ENCODE measurements at places on chromosomes 12 and 14. TPM values are rescaled to one million over a fixed set of nuclear protein-coding genes. Genes with fewer than 3 reads are reported as not detected.

DNA sequence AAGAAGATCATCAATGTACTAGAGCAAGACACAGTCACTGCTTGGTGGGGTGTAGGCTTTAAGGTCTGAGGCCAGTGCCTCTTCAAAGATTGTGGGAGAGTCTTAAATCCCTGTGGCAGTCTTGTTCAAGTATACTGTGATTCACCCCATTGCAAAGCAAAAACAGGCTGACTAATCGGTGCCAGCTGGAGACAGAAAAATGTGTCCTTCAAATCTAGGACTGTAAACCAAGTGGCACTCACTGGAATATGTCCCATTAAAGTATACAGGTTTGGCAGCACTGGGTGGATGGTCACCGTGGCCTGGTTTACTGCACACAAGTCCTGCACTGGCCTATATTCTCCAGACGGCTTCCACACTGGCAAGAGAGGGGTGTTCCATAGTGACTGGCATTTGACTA lies 1315.3 kb downstream of the TMEM121 start:
- DNase-seq = no peak

- no peak for DNase-seq
Observed at GRCh38 chr14:30678926-30679431, 56.9 kb downstream of the SCFD1 start.

GRCh38 chr12:89697296-89697695 lies 11.3 kb downstream of the ATP2B1 start:
- DNase-seq = no peak

DNA sequence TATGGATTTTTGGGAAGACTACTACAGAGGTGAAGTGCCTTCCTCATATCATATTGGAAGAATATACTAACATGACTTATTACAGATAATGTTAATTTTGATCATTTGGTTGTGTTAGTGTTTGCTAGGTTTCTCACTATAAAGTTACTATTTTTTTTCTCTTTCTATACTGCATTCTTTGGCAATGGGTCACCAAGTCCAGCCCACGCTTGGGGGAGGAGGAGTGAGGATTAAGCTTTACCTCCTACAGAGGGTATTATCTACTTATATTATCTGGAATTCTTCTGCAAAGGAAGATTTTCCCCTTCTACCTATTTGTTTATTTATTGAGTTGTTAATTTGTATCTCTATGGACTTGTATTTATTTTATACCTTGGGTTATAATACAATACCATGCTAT lies 31.5 kb downstream of the SCN8A start:
- peak; percentile 62 for DNase-seq

The TAS2R20 gene
- 2.0 TPM for total RNA-seq

GRCh38 chr12:46268583-46269428 lies at the start of gene SLC38A1:
SLC38A1 (minus strand) TSS chr12:46269043; CDS start chr12:46239800, 29,243 bp downstream.
- peak; percentile 95 for DNase-seq

The OVCH1 gene
- total RNA-seq = not detected

GRCh38 chr12:101044512-101045059 lies 165.5 kb downstream of the SLC5A8 start:
- no peak for DNase-seq

- no peak for DNase-seq
Observed at GRCh38 chr12:16719713-16720416, 113.9 kb upstream of the LMO3 start.

- peak; percentile 93 for DNase-seq
Observed at GRCh38 chr12:120639771-120640721, at the start of gene CABP1. CABP1 (plus strand) TSS chr12:120640626; CDS start chr12:120640686, 60 bp downstream.

GRCh38 chr12:69880571-69880970 lies 55.5 kb downstream of the MYRFL start:
- peak; percentile 79 for DNase-seq

The IL31 gene
- not detected for total RNA-seq

DNA sequence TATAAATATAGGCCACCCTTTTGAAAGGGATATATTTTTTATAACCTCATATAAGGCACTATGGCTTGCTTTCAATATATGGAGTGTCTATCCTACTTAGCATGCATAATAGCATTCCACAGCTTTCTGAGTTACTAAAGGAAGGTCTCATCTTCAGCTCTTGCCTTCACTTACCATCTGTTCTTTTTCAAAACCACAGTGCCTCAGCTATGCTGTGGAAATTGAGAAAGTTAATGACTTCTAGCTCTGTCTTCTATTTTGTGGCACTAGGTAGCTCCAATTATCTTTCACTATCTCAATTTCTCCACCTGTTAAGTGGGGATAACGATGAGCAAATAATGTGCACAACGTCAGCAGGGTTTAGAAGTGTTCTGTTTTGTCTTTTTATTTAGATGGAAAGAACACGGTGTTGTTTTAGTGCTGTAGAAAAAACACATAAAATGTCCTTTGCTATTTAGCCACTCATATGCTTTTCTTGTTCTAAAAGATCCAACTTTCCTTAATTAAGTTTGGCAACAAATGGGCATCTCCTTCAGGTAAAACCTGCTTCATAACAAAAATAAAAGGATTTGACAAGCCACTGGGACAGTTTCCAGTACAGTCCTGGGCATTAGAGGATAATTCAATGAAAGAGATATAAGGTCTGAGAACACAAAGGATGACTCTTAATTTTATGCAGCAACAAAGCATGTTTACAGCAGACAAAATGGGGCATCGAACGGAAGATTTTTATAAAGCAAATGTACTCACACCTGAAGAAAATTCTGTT lies 462.0 kb upstream of the SYT1 start:
- no peak for DNase-seq

The EIF2S3B gene
- 4.6 TPM for total RNA-seq

GRCh38 chr12:41055875-41056577 lies 132.1 kb upstream of the PDZRN4 start:
- DNase-seq = no peak

- no peak for DNase-seq
Observed at GRCh38 chr12:21526721-21527345, 737 bp downstream of the SPX start.

The ZNF605 gene
- total RNA-seq = 12.8 TPM

The MGAT4C gene
- 1.8 TPM for total RNA-seq

- no peak for DNase-seq
Observed at GRCh38 chr12:685388-685787, 22.1 kb upstream of the NINJ2 start.

The FOXA1 gene
- total RNA-seq = 41.2 TPM

The MDGA2 gene
- total RNA-seq = 8.8 TPM

- DNase-seq = peak; percentile 52
Observed at GRCh38 chr12:101876322-101876860, 989 bp upstream of the DRAM1 start.

The TRHDE gene
- total RNA-seq = 1.2 TPM

The TMEM132C gene
- total RNA-seq = 0.33 TPM

DNA sequence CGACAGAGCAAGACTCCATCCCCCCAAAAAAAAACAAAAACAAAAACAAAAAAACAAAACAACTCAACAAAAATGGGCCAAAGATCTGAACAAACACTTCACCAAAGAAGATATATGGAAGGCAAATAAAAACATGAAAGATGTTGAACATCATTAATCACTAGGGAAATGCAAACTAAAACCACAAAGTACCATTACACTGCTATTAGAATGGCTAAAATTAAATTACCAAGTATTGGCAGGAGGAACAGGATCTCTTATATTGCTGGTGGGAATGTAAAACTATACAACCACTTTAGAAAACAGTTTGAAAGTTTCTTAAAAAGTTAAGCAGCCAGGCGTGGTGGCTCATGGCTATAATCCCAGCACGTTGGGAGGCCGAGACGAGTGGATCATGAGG lies 12.9 kb downstream of the SOS2 start:
- no peak for DNase-seq

The RNASE1 gene
- total RNA-seq = 10.3 TPM

DNA sequence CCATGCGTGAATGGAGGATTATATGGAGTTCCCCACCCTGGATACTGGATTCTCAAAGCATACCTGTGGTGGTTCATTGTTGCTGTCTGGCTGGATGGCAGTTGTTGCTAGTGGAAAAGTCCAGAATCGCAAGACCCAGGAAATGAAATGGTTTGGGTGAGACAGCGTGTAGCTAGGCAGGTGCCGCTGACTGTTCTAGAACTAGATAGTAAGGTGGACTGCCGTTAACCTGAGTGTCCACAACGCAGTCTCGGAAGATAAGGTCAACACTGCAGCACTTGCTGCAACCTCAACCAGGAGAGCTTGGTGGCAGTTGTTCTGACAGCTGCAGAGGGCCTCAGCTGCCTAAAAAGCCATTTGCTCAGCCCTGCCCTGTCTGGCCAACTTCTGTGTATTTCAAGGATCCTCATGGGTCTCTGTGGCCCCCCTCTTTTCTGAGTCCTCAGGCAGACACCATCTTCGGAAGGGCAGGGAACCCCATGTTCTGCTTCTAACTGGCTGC lies 15.5 kb upstream of the IRF2BPL start:
- DNase-seq = peak; percentile 78

DNA sequence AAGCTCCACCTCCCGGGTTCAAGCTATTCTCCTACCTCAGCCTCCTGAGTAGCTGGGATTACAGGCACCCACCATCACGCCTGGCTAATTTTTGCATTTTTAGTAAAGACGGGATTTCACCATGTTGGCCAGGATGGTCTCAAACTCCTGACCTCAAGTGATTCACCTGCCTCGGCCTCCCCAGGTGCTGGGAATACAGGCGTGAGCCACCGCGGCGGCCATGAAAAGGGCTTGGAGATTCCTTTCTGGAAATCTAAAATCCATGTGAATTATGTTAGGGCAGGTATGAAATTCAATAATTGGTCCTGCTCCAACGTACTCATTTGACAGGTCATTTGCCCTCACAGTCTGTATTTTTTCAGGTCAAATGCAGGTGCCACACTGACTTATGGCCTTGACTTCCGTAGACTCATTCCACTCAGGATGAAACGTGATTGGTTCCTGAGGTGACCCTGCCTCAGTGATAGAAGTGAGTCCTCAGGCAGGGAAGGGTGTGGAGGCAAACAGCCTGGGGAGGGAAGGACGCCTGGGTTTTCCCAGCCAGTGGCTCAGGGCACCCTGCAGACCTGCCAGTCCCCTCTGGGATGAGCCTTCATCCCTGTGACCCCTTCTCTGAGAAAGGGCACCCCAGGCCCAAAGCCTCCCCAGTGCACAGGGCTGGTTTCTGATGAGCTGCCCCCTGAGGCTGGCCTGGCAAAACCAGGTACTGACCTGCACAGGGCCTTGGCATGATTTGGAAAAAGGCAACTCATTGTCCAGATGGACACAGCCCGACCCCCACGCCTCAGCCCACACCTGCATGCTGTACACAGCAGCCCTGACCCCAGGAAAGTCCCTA lies 48.7 kb downstream of the PSMA6 start:
- DNase-seq = no peak
